Stimulated activated naive CD4-positive, alpha-beta T cell treated with Interleukin-2 at 50 U/mL for 16 hours (primary cell): ENCODE measurements at places on chromosomes 3 and 15.

GRCh38 chr3:104291878-104292277 lies 1074.8 kb upstream of the ALCAM start:
- no peak for DNase-seq

GRCh38 chr3:45865563-45865962 lies 20.8 kb upstream of the CCR9 start:
- DNase-seq = no peak

GRCh38 chr3:113717818-113718217 lies 21.4 kb upstream of the USF3 start:
- no peak for DNase-seq

DNA sequence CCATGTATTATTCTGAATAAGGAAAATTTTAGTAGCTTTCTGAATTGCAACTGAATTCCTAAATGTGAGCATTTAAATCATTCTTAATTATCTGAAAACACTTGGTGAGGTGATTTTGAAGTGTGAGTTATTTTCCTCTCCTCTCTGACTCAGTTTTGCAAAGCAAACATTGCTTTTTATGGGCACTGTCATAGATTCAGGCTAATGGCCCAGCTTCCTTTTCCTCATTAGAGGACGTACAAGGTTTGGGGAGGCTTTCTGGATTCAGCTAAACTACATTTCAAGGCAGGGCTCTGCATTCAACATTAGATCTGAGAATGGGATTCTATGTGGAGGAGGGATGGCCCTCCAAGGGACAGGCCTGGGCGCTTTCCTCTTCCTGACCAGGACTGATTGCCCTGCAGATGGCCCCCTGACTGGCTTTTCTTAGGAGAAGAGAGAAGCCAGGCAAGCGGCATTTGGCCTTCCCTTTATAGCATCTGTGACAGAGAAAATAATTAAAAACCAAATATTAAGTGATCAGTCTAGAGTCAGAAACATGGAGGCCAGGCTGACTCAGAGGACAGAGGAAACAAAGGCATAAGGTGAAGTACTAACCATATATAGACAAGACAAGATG lies 53.0 kb upstream of the STXBP5L start:
- DNase-seq = no peak

GRCh38 chr15:33125894-33126537 lies 68.5 kb downstream of the FMN1 start:
- DNase-seq = no peak

- no peak for DNase-seq
These were observed 43.9 kb downstream of the LIMD1 start for GRCh38 chr3:45638299-45639043.

GRCh38 chr15:85141726-85142125 lies 160.1 kb downstream of the PDE8A start:
- no peak for DNase-seq

DNA sequence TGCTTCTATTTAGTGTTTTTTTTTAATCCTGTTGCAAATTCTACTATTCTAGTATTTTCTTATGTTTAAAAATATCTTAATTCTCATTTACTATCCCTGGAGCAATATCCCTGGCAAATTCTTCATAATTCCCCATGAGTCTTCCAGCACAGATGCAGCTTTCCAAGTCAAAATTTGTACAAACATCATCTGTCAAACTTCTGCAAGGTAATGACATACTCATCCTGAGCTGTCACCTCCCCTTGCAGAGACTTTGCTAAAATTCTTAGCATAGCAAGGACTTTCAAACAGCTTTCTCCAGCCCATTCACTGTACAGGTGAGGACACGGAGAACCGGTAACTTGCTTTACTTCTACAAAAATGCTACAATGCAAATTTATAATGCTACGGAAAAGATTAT lies 28.6 kb upstream of the VGLL4 start:
- DNase-seq = no peak

DNA sequence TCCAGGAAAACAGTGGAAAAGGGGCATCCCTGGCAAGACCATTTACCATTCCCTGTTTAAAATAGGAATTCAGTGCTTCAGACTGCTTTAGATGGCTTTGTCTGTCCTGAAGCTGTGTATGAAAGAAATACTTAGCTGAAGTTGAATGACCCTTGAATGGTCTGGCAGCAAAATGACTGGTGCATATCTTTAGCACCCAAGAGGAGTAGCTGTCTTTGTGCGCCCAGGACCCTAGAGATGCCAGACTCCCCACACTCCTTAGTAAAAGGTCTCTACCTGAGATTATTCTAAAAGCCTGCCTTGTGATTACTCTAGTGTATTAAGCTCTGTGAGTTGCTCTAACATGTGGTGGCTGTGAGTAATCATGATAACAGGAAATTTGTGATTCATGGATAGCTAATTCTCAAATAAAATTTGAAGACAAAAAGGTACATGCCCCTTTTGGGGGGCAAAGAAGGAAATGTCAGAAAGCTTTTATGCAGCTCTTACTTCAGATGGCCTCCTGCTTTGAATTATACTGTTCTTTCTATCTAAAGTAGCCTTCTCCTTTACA lies 3.2 kb downstream of the MAPKBP1 start:
- DNase-seq = no peak

- DNase-seq = no peak
These were observed 48.0 kb upstream of the TPRG1 start for GRCh38 chr3:189123595-189124387.

- DNase-seq = no peak
These were observed 76.9 kb upstream of the ST8SIA2 start for GRCh38 chr15:92316586-92317295.

- DNase-seq = no peak
These were observed 24.6 kb downstream of the TRIP4 start for GRCh38 chr15:64412216-64412615.

GRCh38 chr3:183006396-183007002 lies 26.2 kb upstream of the DCUN1D1 start:
- no peak for DNase-seq

DNA sequence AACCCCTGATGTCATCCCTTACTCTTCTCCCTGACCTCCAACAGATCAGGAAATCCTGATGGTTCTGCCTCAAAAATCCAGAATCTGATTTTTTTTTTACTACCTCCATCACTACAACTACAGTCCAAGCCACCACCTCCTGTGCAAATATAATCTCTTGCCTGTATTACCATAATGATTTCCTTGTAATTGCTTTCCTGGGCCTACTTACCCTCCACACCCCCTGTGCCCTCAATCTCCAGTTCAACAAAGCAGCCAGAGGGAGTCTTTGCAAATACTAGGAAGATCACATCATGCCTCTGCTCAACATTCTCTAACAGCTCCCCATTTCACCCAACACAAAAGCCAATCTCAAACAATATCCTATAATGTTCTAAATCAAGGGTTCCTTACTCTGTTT lies 159.9 kb downstream of the FMN1 start:
- no peak for DNase-seq

DNA sequence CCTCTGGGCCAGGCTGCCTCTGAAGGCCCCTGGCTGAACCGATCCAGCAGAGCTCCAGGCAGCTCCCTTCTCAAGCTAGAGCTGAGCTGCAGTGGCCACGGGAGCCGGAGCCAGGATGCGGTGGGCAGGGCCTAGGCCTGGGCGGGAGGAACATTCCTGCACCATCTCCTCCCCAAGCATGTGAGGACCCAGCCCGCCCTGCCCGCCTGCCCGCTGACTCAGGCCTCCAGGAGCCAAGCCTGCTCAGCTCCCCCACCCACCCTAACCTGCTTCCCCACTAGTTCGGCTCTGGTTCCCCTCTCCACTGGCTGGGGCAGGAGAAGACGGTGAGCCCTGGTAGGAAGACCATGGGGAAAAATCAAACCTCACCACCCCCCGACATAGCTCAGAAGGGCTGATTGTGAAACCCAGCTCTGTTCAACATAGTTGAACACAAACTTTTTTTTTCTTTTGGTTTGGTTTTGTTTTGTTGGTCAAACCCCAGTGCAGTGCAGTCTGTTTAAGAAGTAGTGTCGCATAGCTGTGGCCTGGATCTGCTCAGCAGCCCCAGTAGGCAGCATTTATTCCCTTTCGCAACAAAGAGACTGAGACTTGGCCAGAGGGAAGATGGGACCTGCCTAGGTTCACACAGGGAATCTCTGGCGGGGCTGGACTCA lies 13.5 kb downstream of the SNX33 start:
- no peak for DNase-seq

DNA sequence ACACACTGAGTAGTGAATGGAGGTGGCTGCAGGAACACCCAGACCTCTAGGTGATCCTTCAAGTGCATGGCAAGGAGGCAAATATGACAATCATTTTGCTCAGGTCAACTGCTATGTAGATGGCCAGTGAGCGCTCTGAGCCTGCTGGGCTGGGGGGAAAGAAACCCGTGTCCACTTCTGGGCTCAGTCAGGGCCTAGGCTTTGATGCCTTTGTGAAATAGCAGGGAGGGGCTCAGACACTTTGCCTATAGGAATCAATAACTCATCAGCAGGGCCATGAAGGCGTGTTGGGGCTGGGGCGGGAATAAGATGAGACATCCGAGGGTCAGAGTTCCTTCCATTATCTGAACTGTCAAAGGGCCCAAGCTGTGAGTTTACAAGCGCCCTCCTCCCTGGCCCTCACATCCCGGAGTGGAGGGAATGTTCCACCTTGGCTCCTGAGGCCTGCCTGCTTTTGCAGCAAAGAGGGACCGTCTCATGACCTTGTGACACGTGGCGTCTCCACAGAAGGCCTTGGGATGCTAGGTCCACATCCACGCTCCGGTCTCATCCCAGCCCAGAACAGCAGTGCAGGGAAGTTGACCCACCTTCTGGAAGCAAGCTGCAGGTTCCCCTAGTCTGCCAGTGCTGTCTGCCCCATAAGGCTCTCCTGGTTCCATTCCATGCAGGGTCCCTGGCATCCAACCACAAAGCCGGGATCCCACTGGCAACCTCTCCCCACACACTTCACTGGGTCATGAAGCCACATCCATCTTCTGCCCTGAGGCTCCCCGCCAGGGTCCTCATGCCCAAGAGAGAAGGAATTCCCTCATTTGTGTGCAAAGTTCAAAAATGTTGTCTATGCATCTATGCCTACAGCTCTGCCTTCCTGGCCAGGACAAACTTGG lies 78.4 kb downstream of the CHSY1 start:
- no peak for DNase-seq
